ENCODE measurements at places on chromosomes 4 and X.
A peak's percentile ranks its signal among the peaks of the same experiment; 100 is the strongest.

GRCh38 chrX:43961699-43962098, 11.5 kb downstream of the NDP start:
- no peak for DNase-seq

DNA sequence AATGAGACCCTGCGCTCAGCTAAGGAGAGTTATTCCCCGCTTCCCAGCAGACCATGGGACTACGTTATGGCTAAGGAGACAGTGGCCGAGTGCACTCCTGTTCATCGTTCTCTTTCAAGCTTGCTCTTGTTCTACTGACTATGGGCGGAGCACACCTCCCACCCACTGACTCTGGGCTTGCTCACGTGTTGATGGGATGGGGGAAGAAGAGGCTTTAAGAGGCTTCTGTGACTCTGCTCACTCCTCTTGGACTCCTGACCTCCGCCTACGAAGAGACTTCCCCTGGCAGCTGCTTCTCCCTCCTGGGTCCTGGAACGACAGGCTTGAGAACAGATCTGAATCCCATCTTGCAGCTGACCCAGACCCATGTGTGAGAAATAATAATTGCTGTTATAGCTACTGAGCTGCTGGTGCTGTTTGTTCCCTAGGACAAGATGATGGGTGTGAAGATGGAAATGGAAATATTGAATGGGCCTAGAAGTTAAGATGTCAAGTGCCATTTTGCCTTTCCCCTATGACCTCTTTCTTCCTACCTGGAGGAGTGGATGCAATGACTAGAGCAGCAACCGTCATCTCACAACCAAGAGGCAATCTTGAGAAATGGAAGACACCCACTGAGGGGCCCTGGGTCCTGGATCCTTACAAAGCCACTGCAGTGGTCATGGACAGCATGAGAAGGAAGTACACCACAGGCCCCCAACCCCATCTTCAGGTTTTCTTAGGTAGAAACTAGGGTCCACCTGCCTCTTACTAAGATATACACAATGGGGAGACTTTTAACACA, 38.7 kb upstream of the IRAK1 start:
- no peak for DNase-seq

- DNase-seq, result no peak
Measured at GRCh38 chr4:55435141-55435841, 39.5 kb downstream of the TMEM165 start.

DNA sequence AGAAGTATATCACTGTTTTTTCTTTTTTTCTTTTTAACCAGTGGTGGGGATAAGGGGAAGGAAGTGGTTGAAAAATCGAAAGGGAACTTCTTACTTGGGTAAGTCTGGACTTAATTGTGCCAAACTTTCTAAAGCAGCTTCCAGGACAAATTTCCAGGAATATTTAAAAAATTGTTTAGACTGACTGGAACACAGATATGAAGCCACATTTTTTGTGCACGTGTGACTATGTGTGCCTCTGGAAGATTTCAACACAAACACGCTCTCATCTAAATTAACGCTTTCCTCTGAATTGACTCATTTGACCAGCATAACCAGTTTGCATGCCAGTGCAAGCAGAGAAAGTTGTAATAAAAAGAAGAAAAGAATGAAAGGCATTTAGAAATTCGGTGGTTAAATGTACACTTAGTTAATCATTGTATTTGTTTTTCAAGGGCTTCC, 18.8 kb upstream of the YTHDC1 start:
- DNase-seq, result peak; percentile 16

GRCh38 chrX:115616943-115617563, 56.1 kb downstream of the PLS3 start:
- peak; percentile 54 for DNase-seq

GRCh38 chr4:78545275-78546246, 6.0 kb upstream of the ANXA3 start:
- DNase-seq, result no peak

- no peak for DNase-seq
Measured at GRCh38 chr4:88178626-88179231, 20.3 kb upstream of the ABCG2 start.

DNA sequence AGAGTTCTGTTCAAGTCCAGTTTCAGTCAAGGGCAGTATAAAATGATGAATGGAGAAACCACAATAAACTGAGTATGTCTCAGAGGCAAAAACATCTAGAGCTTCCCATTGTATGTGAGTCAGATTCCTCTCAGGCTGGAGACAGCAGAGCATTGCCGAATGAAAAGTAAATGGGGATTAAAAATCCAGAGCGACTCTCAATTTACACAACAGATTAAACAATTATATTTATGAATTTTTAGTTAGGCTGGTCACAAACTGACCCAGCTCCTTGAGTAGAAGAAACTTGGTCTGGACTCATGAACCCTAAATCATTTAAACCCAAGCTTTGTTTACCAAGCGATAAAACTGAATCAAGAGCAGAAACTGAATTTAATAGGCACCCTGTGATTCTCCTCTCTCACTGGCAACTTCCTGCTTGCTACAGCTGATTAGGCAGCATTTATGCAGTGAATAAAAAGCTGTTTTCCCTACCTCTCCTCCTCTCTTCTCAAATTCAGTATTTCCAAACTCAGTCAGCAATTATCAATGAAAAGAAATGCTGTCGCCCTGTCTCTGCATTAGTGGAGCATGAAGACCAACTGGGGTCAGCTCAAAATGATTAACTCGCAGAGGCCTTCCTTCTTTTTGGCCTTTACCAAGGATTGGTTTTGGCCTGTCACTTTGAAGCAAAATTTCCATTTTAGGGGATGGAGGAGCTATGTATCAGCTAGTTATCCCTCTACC, 568.0 kb downstream of the PDHA2 start:
- no peak for DNase-seq

- DNase-seq, result no peak
Measured at GRCh38 chrX:42803320-42803719, 25.4 kb upstream of the PPP1R2C start.

GRCh38 chr4:109682875-109683274, 20.4 kb downstream of the CASP6 start:
- DNase-seq, result no peak

- DNase-seq, result no peak
Measured at GRCh38 chrX:19924285-19924684, 36.9 kb upstream of the SH3KBP1 start.

GRCh38 chrX:136684120-136684519, 36.2 kb downstream of the CD40LG start:
- DNase-seq, result no peak

DNA sequence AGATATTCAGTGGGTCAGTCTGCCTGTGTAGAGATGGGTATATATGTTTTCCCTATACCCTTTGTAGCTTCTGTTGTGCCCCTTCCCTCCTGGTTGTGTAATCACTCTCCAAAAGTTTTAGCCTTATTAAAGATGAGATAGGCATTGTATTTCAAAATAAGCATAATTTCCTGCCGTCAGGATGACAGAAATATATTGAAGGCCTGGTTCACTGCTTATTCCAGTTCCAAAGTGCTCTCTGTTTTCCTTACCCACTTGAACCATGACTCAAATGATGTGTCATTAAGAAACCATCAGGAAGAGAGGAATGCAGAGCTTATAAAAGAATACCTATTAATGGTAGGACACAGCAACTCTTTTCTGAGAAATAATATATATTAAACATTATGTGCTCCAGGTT, 178.5 kb downstream of the GABRB1 start:
- no peak for DNase-seq

DNA sequence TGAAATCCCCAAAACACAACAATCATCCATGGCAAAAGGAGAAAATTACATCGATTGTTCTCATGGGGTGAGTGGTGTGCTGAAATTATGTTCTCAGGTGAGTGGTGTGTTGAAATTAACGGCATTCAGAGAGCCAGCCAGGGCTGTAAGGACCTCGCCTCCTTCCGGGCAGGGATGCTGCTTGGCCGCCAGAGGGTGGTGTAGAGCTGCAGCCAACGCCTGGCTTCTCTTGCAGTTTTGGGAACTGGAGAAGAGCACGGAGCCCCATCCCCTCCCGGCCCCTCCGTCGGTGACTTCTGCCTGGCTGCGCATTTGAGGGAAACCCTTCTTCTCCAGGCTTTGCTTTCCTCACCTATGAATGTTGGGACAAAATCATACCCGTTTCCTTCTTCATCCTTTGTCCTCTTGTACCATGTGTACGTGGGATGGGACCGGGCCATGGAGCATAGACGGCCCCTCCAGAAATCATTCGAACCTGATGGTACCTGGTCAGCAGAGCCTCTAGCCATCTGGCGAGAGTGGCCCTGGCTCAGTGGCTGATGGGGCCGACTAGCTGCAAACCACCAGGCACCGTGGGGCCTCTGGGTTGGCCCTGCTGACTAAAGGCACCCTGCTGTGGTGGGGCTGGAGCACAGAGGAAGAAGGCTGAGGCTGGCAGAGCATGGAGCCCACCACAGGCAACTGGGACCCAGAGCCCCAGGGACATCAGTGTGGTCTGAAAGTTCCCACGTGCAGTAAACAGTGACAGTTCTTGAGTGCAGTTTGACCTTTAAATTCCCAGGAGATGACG, 28.4 kb downstream of the TRMT44 start:
- DNase-seq, result peak; percentile 54

DNA sequence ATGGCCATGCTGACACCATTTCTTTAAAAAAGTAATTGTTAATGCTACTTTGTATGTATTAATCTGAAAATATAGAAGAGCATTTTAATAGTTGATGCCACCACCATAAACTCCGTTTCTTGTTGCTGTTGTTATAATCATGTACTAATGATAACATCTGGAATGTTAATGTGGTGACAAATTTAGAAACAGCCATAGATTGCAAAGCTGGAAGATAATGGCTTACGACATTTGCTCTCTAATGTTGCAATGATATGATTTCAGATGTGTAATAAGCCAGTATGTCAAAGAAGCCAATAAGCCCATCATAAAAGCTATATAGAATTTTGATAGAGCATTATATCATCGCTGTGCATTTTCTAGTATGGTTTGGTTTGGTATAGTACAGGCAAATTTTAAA, 579.4 kb upstream of the ZFP42 start:
- no peak for DNase-seq

DNA sequence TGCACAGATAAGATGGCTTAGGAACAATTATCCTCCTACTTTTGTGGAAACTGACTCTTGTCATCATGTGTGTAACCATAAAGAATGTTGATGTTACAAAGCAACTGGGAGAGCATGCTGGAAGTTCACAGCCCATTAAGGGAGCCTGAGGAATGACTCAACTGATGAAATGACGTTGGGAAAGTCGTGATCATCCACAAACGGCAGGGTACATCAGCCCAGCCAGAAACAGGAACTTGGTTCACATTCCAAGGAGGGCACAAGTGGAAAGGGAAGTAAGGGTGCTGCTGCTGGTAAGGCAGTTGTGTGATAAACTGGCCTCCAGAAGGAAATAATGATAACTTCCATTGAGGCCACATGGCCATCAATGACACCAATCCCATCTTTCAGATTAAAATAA, 6.7 kb downstream of the TEC start:
- DNase-seq, result peak; percentile 5

DNA sequence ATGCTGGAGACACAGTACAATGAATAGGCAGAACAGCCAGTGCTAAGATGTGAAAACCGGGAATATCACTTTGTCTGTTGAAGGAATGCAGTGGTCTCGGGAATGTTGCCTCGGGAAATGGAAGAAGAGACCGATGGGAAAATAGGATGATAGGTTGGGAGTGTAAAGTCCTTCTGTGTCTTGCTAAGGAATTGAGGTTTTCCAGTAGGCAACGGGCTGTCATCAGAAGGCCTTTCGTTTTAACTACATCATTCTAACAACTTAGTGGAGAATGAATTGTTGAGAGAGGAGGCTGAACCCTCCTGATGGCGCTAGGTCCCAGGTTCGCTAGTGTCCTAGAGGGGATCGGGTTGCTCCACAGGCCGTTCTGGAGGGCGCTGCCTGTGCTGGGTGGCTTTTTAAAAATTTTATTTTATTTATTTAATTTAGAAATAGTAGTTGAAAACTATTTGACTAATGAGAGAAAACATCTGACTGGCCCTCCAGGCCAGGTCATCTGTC, 730 bp downstream of the VBP1 start:
- no peak for DNase-seq

DNA sequence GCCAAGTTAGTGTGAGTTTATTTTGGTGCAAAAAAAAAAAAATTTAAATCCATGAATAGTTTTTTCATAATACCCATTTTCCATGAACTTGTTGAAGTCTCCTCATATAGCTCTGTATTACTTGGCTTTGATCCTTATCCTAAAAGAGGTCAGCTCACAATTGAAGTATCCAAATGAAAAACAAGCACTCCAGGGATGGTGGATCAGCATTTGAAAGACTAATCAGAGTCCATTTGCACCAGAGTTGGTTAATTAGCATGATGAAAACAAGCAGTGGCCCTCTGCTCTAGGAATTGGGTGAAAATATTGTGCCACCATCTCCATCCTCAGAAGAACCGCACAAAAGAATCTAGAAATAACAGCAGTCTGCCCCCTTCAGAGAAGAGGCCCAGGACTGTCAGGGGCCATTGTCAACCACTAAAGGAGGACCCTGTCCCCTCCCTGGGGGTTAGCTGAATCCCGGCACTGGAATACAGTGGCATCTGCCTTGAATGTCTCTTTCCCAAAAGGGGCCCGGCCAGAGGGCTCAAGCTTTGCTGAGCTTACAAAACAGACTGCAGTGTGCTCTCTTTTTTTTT, 24.7 kb downstream of the SH3KBP1 start:
- DNase-seq, result no peak

- no peak for DNase-seq
Measured at GRCh38 chr4:185190306-185190856, 13.4 kb downstream of the CFAP97 start.

- no peak for DNase-seq
Measured at GRCh38 chr4:128347930-128348660, 60.5 kb upstream of the PGRMC2 start.

DNA sequence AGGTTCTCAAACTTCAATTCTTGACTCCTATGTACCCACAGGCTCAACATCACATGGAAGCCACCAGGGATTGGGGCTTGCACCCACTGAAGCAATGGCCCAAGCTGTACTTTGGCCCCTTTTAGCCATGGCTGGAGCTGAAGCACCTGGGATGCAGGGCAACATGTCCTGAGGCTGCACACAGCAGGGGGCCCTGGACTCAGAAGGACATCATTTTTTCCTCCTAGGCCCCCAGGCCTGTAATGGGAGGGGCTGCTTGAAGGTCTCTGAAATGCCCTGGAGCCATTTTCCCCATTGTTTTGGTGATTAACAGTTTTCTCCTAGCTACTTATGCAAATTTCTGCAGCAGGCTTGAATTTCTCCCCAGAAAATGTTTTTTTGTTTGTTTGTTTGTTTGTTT, 465.1 kb upstream of the PCDH10 start:
- DNase-seq, result no peak

DNA sequence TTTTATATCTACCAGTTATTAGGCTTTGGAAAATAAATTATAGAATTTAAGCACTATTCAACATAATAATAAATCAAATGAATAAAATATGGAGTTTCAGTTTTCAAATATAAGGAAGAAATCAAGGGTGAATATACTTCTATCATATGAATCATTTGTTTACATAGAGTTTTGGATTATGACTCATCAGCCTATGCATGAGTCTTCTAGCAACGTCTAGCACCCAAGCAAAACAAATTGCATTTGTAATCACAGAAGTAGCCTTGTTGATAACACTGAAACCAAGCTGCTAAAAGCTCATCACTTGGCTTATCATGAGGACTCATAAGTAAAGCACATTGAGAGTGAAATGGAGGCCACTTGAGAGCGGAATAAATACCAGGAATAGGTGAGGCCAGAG, 434.6 kb downstream of the PCDH11X start:
- DNase-seq, result no peak

- DNase-seq, result no peak
Measured at GRCh38 chr4:121669163-121669550, 27.6 kb downstream of the ANXA5 start.

Measured in MG63 (cell line).